Activated naive CD4-positive, alpha-beta T cell treated with Interleukin-2 at 50 U/mL for 16 hours (primary cell): ENCODE measurements at places on chromosomes 1 and 21.

DNA sequence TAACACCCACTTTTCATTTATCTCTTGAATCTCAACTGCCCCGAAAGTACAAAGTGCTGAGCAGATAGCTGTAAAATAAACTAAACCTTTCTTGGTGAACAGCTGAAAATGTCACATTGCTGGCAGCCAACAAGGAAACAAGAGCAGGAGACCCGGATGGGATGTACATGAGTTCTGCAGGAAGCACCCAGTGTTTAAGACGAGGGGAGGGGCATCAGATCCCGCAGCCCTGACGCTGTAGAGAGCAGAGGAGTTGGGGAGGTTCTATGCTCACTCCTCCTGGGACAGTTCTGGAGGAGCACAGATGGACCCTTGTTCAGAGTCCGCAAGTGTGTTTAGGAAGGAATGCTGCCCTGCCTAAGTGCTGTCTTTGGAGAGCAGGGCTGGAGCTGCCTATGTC, 32.0 kb upstream of the EPHA8 start:
- no peak for DNase-seq

GRCh38 chr1:58809325-58810010, 25.6 kb upstream of the JUN start:
- DNase-seq, result no peak

GRCh38 chr1:166271151-166271538, 104.3 kb upstream of the FAM78B start:
- no peak for DNase-seq

GRCh38 chr1:204564835-204565234, 48.6 kb downstream of the MDM4 start:
- DNase-seq, result no peak

DNA sequence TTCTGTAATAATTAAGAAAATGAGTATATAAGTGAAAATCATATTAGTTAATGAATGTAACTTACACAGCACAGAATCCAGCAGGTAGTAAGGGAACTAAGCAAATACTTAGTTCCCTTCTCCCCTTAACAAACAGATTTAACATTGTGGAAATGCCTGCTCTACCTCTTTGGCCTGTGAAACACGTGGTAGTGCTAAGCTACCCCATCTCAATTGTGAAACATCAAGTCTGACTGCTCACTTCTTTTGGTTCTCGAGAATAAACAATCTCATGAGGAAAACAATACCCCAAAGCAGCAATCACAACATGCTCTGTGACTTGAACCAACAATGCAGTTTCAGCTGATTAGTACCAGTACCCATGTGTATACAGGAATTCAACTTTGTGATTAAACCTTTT, 4.7 kb downstream of the MYSM1 start:
- no peak for DNase-seq

- peak; percentile 59 for DNase-seq
Measured at GRCh38 chr21:36310016-36310415, 10.0 kb upstream of the MORC3 start.

DNA sequence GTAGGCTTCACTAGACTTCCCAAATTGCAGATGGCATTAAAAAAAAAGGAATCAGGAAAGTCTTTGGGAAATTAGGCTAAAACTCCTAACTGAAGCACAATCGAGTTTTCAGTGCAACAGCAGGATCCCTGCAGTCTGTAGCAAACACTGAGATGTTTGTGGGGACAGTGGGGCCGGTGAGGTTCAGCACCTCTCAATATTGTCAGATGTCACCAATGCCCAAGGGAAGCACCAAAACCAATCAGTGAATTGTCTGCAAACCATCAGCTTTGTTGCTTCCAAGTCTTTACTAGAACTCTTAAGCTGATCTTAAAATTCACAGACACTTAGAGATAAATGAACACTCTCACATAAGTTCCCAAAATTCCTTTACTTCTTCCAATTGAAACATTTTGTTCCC, 2.6 kb downstream of the ERG start:
- no peak for DNase-seq

DNA sequence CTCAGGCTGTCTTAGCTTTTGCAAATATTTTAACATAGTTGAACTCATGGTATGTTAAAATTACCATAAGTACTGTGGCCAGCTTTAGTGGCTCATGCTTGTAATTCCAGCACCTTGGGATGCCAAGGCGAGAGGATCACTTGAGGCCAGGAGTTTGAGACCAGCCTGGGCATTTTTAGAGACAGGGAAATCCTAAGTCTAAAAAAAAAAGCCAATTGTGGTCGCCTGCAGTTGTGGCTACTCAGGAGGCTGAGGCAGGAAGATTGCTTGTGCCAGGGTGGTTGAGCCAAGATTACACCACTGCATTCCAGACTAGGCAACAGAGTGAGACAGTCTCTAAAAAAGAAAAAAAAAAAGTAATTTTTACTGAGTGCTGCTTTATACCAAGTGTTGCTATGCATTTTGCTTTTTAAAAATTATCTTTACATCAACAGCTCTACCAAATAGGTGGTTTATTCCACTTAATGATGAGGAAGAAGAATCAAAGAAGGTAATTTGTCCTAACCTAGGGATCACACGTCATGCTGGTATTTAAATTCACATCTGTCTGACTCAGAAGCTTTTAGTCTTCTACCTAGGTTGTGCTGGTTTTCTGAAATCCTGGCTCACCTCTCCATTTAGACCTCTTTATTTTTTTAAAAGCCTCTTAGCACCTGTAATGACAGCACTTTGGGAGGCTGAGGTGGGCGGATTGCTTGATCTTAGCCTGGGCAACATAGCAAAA, 16.8 kb downstream of the PPP1R12B start:
- DNase-seq, result no peak

- no peak for DNase-seq
Measured at GRCh38 chr1:28815533-28816185, 3.7 kb downstream of the OPRD1 start.

DNA sequence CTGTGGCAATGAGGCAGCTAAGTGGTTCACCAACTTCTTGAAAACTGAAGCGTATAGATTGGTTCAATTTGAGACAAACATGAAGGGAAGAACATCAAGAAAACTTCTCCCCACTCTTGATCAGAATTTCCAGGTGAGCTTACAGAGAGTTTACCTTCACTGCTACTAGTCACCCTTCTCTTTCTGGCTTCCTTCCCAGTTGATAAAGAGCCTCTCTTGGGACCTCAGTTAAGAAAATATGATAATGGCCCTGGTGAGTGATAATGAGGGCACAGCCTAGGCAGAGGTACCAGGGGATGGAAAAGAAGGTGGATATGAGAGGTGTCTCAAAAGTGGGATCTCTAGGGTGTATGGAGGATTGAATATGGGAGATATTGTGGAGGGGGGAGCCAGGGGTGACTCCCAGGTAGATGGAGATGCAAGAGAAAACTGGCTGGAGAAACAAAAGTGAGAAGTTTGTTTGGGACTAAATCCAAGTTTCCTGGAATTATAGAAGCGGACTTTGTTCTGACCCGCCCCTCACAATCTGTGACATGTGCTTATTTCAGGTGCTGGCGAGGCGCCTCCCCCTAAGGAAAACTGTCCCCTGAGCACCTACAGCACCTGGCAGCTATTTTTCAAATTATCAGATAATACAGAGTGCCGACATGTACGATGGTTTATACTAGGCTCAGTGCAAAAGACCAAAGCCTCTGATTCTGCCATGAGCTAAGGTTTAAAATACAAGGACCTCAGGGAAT, 13.7 kb downstream of the MTARC2 start:
- DNase-seq, result no peak

DNA sequence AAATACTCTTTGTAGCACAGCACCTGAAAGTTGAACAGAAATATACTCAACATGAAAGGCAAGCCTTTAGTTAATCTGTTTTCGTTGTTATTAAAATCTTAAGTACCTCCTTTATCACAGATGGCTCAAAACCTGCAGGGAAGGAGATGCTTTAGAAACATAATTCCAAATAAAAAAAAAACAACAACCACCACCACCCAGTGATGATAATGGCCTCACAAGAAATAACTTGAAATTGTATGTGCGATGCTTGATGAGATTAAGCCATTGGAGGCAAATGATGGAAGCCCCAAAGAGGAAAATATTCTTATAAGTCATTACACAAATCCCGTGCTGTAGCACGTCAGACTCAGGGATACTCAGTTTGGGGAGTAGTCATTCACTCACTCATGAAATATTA, 24.9 kb upstream of the ZBTB40 start:
- no peak for DNase-seq

GRCh38 chr1:5659606-5660005, 332.6 kb downstream of the NPHP4 start:
- no peak for DNase-seq

DNA sequence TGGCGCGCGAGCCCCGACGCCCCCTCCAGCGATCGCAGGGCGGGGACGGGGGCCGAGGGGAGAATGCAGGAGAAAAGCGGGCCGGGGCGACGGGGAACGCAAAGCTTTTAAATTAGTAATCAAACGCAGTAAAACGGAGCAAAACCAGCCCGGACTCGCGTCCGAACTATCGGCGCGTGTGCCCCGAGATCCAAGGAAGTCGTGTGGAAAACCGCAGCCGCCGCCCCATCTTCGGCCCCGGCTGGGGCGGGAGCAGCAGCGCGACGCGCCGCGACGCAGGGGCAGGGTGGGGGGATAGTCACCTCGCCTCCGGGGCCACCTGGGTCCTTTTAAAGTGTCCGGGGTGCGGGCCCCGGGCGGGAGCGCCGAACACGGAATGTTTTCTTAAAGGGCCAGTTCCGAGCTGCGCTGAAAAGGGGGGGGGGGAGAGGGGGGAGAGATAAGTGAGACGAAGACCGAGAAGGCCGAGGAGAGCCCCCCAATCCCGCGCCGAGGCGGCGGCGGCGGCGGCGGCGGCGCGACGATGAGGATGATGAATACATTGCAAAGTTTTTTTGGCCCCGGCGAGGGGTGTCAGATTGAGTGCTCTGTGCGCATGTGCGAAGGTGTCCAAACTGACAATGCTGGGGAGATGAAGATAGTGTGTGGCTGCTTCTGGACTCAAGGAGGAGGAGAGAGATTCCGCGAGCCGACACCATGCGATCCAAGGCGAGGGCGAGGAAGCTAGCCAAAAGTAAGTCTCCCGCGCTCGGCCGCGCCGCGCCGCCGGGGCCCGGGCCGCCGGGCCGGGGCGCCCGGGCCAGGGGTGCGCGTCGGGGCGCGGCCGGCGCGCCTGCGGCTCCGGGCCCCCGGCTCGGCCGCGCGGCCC, at the start of gene PRDM16:
TSS of gene PRDM16 (plus strand) at position 640 of the 868 bp plus-strand sequence. CDS start at position 697, 57 bp downstream.
- DNase-seq, result no peak

- no peak for DNase-seq
Measured at GRCh38 chr1:156942176-156942575, 21.7 kb downstream of the LRRC71 start.

- DNase-seq, result no peak
Measured at GRCh38 chr1:208924928-208925327, 658.6 kb upstream of the CAMK1G start.

DNA sequence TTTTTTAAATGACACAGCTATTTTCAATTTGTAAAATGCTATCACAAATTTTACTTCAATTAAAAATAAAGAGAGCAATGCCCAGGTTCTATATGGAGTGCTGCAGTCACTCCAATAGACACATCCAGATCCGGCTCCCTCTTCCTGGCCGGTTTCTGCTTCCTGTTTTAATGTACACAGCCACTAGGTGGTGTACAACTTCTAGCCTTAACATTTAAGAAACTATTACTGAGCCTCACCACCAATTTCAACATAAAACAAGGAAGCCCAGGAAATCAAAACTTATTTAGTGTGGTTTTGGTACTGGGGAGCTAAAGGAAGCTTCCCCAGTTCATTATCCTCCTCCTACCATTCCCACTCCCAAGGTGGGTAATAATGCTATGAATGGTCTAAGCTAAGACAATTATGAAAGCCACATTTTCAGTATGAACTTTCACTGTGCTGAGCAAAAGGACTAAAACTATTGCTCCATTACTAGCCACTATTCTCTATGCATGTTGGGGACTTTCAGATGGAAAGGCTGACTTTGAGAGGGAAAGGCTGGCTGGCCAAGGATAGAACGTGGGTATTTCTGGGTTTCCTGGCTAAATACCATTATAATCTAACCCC, 25.5 kb upstream of the MTMR11 start:
- DNase-seq, result peak; percentile 28

GRCh38 chr1:230568676-230569075, 73.6 kb upstream of the COG2 start:
- no peak for DNase-seq

GRCh38 chr1:239819096-239819495, 272.6 kb upstream of the FMN2 start:
- no peak for DNase-seq

DNA sequence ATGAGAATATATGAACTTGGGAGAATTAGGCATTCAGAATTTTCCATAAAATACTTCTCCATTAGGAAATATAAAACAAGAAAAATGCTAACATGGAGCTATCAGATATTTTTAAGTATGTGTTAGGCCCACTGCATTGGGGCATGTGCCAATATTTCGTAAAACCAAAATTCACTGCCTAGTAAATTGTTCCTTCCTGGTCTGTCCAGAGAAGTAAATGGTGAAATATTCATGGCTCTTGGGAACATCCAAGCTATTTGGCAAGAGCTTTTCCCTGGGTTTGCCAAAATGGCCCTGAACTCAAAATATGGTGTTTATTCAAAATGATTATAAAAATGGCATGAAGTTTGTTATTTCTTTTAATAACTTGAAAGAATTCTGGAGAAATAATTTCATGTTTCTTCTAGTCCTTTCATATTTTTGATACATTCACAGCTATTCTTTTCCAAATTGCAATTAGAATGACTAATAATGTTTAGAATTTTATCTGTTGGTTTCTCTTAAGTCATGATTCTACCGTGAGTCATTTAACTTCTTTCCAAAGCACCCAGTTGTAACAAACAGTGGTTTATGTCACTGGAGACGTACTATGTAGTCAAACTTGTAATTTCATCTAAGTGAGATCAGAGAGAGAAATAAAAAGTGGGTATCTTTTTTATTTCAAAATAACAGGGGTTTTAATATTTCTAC, 25.7 kb upstream of the SLC19A2 start:
- DNase-seq, result no peak

- no peak for DNase-seq
Measured at GRCh38 chr1:200980873-200981272, 42.6 kb downstream of the KIF21B start.

GRCh38 chr1:152347116-152347728, 12.6 kb downstream of the FLG2 start:
- DNase-seq, result peak; percentile 33

GRCh38 chr21:16086121-16086520, 356.3 kb downstream of the USP25 start:
- no peak for DNase-seq

DNA sequence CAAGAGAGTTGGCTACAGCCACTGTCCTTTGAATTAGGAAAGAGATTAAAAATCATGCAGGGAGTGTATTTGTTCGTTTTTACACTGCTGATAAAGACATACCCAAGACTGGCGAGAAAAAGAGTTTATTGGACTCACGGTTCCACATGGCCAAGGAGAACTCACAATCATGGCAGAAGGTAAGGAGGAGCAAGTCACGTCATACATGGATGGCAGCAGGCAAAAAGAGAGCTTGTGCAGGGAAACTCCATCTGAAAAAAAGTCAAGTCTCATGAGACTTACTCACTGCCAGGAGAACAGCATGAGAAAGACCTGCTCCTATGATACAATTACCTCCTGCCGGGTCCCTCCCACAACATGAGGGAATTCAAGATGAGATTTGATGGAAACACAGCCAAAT, 1595.2 kb downstream of the KCNT2 start:
- DNase-seq, result no peak

GRCh38 chr1:31651766-31652165, 7.1 kb upstream of the PEF1 start:
- no peak for DNase-seq
